Amniotic epithelial cell (primary cell): ENCODE measurements at places on chromosomes 6 and 20.

- DNase-seq = no peak
Measured at GRCh38 chr20:10716855-10717254, 43.1 kb upstream of the JAG1 start.

- no peak for DNase-seq
Measured at GRCh38 chr20:48716086-48716485, 111.7 kb downstream of the PREX1 start.

GRCh38 chr6:92538275-92538674 is 881.1 kb downstream of the EPHA7 start:
- DNase-seq = peak; percentile 40

DNA sequence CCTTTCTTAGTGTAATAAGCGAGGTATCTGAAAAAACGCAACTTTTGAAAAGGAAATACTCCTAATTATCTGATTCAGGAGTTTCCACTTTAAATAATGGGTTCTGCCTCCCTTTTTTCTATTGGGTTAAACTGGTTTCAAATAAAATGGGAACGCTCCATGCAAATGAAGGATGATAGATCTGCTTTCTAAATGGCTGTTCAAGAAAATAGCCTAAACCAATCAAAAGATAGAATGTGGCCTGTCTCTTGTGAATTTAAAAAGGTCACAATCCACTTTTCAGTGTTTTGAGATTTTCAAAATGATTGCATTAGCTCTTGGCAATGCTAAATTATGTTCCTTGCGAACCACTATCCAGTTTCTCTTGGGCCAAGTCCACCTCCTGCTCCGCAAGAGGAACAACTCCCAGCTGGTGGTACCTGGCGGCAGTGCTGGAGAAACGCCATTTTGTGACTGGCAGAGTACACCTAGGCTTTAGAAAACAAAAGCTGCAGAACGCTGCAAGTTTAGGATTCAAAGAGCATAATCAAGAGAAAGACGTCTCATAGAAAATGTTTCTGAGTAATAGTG is 56.7 kb downstream of the TRIM38 start:
- no peak for DNase-seq

- no peak for DNase-seq
Measured at GRCh38 chr20:417801-418342, 9.8 kb downstream of the RBCK1 start.

DNA sequence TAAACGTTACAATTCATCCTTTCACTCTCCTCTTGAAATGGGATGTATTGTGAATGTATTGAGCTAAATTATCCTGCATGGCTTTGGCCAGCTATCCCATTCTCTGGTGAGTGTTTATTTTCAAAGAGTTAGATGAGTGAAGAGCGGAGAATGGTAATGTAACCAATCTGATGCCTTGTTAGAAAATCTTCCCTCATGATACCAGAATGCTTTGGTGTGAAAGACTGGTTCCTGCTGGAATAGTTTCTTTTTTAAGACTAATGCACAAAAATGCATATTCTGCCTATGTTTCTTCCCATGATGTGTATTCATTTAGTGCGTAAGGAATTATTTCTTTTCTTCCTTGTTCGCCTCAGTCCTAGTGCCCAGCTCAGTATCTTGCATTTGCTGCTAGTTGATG is 506.7 kb downstream of the PRKN start:
- DNase-seq = no peak

GRCh38 chr6:127824061-127824460 is 76.8 kb downstream of the THEMIS start:
- DNase-seq = peak; percentile 18

GRCh38 chr20:38453941-38454340 is 18.7 kb upstream of the RALGAPB start:
- DNase-seq = no peak

GRCh38 chr6:157645201-157645795 is 177.7 kb upstream of the SNX9 start:
- DNase-seq = no peak
